Posterior cingulate gyrus (tissue), 11 donors: ENCODE measurements at places on chromosomes 7 and 10.

DNA sequence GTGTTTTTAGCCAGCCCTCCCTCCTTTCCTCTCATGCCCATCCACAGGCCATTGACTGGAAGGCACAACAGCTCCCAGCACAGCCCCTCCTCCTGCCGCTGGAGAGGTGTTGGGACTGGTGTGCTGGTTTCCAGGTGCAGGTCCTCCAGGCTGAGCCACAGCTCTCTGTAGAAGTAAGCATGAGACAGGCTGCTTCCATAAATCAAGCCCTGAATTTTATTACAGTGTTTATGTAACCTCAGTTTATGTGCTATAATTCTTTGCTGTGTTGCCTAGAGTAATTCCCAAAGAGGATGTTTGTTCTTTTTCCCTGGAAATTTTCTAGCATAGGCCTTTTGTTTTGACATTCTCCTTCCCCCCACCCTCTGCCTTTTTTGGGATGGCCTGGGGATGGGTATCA, 445.8 kb downstream of the AUTS2 start:
- DNase-seq: no peak

DNA sequence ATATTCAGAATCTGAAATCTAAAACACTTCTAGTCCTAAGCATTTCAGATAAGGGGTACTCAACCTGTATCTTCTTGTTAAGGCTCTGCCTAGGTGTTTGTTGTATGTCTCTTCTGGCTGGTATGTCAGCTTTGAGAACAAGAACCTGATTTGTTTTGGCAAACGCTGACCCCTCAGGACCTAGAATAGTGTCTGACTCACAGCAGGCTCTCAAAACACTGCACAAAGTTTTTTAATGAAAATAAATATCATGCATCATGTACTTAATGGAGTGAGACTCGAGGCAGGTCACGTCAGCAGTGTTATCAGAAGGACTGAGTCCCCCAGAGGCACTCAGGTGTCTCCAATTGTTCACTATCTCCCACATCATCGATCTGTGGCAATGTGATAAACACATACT, 99.1 kb downstream of the GLI3 start:
- DNase-seq: no peak

GRCh38 chr10:71865561-71866041, 14.6 kb upstream of the PSAP start:
- DNase-seq: no peak

DNA sequence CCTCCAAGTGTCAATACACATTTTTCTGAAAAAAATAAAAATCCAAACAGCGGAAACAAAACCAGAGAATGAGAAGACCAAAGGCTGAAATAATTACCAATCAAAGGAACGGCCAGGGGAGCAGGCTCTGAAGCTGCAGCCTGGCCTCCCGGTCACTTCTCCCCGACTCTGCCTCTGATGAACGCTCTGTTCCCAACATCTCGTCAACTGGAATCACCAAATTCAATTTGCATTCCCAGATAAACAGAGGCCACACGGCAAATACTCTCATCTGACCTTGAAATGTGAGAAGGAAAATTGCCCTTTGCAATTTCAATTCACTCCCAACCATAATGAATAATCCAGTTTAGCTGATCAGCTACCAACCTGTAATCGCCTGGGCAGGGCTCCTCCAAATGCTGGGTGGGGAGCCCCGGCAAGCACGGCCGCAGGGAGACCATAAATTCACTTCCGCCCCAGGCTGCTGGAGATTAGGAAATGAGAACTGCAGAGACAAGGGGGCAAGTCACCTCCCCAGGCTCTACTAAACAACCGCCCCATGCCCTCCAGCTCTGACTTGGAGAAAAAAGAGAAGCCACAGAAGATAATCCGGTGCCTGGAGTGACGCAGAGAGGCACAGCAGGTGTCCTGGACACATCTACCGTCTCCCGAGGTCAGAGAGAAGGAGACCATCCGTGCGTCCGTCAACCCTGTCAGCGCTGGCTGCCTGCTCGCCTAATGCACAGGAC, 153.2 kb downstream of the MAD1L1 start:
- DNase-seq: no peak

- no peak for DNase-seq
Observed at GRCh38 chr10:68566955-68567354, 6.8 kb downstream of the TET1 start.

- DNase-seq: no peak
Observed at GRCh38 chr7:128168667-128169210, 72.3 kb upstream of the LEP start.

GRCh38 chr10:90461437-90462155, 396.2 kb downstream of the HTR7 start:
- no peak for DNase-seq

- no peak for DNase-seq
Observed at GRCh38 chr7:73994761-73995160, 33.2 kb upstream of the ELN start.

- DNase-seq: no peak
Observed at GRCh38 chr7:47743965-47744591, 162.2 kb upstream of the TNS3 start.

- no peak for DNase-seq
Observed at GRCh38 chr10:99520040-99520846, 12.5 kb upstream of the NKX2-3 start.

GRCh38 chr10:28906011-28906411, 228.7 kb downstream of the BAMBI start:
- DNase-seq: no peak

- DNase-seq: no peak
Observed at GRCh38 chr7:105278973-105279687, 109.6 kb downstream of the SRPK2 start.

DNA sequence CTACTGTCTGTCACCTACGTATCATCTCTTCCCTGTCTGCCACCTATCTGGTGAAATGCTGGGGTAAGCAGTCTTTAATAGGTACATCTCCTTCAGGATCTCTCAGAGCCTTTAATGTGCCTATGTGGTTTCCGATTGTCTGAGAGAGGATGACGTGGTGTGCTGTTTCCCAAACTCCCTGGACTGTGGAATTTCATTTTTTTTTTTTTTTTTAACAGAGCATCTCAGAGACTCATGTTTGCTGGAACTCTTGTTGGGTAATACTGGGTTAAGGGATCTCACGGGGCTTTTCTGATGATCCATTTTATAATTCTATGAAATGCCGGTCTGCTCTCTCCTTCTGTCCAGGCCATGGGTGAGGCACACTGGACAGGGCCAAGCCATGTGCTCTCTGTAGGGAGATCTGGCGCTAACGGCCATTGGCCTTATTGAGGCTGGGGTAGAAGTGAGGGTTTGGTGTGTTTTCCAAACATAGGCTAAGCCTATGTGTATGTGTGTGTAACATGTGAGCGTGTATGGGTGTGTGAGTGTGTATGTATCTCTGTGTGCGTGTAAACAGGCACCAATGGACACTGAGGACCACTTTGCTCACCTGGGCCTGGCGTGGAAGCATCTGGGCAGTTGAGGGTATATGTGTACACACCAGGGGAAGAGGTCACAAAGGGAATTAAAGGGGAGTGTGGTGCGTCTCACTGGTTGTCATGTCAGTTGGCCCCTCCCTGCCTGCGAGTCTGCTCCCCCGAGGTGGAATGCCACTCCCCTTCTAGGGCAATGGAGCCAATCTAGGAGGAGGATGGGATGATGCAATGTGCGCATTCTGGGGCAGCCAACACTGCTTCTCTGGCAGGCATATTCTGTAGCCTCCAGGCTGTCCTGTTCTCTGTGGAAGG, 7.8 kb downstream of the ADRA2A start:
- no peak for DNase-seq

- DNase-seq: no peak
Observed at GRCh38 chr10:132095403-132096113, 29.8 kb downstream of the JAKMIP3 start.

DNA sequence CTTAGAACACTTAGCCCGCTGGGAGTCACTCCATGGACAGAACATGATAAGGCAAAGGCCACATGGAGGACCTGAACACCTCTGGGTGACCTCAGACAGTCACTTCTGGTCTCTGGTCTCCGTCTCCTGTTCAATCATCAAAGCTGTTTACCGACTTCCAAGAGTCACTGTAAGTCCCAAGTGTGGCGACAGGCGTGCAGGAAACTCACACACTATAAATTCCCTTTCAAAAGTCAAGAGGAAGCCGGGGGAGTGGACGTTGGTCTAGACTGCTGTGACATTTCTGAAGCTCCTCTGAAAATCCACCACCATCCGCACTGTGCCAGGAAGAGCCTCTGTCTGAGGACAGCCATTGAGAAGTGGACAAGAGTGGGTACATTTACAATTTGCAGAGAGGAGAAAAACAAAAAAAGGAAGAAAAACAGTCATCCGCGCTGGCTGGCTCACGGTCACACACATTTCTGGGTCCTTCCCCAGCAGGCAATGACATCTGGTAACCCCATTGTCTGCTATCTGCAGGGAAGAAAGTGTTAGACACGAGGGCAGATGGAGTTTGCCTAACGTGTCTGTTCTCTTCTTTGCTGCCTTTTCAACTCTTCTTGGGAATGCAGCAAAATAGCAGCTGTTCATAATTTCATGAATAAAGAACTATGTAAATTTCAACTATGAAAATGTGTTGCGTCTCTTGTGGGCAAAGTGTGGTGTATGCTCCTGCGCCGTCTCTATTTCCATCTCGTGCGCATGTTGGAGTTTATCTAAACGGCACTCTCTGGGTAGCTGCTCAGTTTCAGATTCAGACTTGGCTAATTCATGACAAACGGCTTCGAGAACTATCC, 32.9 kb upstream of the CUX1 start:
- DNase-seq: no peak

GRCh38 chr7:49715486-49715885, 58.0 kb upstream of the VWC2 start:
- DNase-seq: no peak

- DNase-seq: no peak
Observed at GRCh38 chr10:77927402-77928246, 1.1 kb upstream of the DLG5 start.

DNA sequence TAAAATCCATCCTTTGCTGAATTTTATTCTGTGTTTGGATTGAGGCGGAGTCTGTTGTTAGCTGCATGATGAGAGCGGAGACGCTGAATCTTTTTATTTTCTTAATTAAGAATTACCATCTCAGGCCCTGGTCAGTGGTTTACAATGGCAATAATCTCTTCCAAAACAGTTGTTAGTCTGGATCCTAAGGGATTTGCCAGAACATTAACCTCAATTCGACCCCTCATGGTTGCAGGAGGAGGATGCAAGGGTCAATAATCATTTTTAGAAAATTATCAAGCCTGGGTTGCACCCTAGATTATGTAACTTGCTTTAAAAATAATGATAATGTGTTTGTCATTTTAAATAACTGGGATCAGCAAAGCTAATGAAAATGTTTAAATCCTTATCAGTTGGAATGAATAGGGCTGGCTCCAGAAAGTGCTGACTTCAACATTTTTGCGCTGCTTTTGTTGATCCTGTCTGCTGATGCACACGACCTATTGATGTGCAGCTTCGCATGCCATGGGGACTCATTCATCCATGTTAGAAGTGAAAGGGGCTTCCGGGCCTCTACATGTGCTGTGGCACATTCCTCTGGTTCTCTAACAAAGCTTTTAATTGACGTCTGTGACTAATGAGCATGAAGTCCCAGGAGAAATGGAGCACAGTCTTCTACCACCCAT, 80.7 kb upstream of the KIAA1217 start:
- no peak for DNase-seq

GRCh38 chr7:151138153-151138851, 29.2 kb downstream of the GBX1 start:
- no peak for DNase-seq

- no peak for DNase-seq
Observed at GRCh38 chr7:149254181-149254858, 7.7 kb upstream of the ZNF783 start.

DNA sequence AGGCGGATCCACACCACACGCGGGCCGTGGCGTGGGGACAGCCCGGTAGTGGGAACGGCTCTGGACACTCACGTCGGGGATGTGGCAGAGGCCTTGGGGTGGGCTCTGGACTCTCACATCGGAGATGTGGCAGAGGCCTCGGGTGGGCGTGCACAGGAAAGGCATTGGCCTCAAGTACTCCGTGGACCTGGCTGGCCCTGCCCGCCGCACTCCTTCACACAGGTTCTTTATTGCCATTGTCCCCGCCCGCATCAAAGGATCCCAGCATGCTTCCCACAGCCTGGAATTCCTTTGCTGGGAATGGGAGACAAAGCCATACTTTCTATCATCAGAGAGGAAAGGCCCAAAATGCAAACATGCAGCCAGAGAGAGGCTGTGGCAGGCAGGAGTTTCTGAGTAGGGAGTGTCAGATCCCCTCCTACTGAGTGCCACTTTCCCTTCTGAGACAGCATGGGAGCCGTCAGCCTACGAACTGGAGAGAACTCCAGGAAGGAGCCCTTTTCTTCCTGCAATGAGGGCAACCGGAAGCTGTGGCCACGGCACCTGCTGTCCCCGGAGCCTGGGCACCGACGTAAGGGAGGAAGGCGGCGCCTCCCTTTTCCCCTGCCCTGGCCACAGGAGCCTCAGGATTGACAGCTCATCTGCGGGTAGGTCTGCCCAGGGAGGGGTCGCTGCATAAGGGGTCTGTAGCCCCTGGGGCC, 51.5 kb downstream of the RBM17 start:
- no peak for DNase-seq

GRCh38 chr10:132955479-132955878, 13.1 kb upstream of the CFAP46 start:
- DNase-seq: no peak

- no peak for DNase-seq
Observed at GRCh38 chr7:108014215-108014614, 11.3 kb upstream of the LAMB1 start.

- DNase-seq: no peak
Observed at GRCh38 chr10:112024079-112024478, 159.5 kb downstream of the GPAM start.
